Urinary bladder (tissue), 4 donors: ENCODE measurements at places on chromosomes 13 and 19. TPM values are rescaled to one million over a fixed set of nuclear protein-coding genes. Genes with fewer than 3 reads are reported as not detected.

The GPR180 gene
- total RNA-seq: 21.5 TPM

The MEIOSIN gene
- total RNA-seq: not detected

The JAK3 gene
- total RNA-seq: 4.8 TPM

The ZNF431 gene
- total RNA-seq: 21.6 TPM

The ICAM4 gene
- 2.6 TPM for total RNA-seq

The ZNF563 gene
- 8.4 TPM for total RNA-seq

The FCGBP gene
- total RNA-seq: 7.7 TPM

GRCh38 chr13:28641600-28641926, 17.4 kb upstream of the POMP start:
- no peak for DNase-seq

DNA sequence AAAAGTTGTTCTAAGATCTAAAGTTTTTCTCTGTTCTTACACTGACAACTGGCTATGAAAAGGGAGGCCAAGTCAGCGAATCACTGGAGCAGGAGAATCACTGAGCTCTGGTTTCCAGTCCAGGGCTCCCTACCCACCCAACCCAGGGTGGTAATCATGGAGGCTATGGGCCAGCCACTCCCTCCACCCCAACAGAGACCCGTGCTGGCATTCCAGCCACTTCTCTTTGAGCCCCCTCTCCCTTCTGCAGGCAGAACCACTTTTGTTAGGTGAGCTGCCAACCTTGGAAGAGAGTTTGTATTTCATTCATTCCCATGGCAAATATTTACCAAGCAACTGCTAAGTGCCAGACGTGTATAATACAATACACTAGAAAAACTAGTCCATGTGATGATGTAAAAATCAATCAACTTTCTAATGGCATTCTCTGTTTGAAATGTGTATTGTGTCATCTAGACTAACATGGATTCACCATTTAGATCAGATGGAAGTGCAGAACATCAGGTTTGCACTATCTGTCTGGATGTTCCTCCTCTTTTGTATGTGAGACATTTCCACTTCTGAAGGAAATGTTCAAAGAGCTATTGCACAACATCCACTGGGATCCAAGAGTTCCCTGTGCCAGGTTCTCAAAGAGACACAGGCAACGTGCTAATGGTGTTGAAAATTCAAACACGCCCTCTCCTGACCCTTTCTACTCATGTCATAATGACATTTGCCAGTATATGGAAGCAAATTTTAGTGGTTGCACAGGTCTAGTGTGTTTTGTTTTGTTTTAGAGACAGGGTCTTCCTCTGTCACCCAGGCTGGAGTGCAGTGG, 5.3 kb downstream of the MLNR start:
- no peak for DNase-seq

DNA sequence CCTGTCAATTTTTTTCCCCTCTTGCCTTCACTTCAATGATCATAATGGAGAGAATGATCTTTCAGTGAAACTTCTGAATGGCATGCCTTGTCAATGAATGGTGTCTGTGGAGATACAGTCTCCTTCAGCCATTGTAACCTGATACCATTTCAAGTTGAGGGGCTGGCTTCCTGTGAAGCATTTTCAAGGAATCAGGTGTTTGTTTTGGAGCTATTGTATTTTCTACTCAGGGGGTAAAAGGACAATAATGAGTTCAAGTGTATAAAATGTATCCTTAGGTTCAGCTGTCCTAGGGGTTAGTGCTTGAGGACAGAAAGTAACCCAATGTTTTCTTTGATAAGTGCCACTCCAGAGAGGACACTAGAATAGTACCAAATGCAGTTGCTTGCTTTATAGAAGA, 23.8 kb upstream of the CBY2 start:
- no peak for DNase-seq

DNA sequence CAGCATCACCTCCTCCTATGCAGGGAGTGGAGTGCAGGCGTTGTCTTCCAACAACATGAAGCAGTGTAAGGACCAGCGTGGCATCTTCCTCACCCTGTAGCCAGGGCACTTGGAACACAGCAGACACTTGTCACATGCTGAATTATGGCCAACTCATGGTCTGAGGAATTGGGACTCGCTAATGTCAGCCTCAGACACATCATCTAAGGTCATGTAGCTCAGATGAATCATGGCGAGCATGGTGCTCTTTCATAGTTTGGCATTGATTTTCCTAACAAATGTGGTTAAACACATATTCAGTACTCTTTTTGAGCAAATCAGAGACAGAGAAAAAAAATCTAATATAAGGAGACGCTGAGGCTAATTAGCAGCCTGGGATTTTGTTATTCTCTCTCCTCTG, 99.6 kb upstream of the SGCG start:
- no peak for DNase-seq

DNA sequence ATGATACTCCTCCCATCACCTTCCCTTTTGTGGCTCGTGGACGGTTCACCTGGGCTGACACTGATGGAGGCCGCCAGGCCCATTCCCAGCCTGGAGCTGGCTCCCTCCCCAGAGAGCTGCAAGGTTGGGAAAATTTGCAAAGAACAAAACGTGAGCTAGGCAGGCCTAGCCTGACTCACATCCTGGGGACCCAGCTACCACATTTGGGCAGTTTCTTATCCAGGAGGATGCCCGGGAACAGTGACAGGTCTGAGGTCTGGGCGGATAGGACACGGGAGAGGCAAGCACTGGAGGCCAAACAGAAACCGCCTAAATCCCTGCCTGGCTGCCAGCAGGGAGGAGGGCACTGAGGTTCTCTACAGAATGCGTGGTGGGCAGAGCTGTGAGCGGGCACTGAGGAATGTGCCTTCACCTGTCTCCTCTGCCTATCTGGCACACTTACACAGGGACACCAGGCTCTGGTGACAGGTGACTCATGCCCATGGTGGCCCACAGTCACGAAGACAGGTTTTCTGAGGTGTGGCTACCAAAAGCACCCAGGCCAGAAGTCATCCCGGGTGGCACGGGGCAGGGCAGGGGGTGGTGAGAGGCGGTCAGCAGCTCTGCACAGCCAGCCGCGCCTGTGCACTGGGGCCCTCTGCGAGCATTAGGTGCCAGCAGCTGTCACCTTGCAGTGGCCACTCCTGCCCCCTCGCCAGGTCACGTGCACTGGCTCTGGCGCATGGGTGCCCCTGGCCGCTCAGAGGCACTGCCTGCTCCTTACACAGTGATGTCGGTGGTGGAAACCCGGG, 23.2 kb downstream of the SH3GL1 start:
- no peak for DNase-seq
